ENCODE measurements at places on chromosomes 1 and 21.
A peak's percentile ranks its signal among the peaks of the same experiment; 100 is the strongest.

DNA sequence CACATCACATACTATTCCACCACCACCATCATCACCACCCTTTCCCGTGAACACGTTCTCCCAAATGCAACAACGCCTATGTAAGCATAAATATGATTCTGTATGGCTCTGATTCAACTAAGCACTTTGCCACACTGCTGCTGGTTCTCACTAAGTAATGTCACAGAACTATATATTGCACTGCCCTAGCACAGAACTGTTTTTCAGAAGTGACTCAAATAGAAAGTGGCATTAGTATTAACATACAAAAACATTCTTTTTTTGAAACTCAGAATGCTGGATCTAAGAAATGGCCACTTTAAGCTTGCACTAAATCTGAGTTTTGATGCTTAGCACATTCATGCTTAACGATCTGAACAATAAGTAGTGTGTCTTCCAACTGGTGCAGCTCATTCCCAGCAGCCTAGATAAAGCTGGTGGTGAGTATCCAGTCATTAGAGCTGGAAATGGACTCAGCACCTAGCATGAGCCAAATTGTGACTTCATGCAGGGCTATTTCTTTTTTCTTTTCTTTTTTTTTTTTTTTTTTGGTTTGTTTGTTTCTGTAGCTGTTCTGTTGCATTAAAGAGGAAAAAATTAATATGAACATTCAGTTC lies 46.2 kb upstream of the ZC3H11B start:
- DNase-seq, result no peak

DNA sequence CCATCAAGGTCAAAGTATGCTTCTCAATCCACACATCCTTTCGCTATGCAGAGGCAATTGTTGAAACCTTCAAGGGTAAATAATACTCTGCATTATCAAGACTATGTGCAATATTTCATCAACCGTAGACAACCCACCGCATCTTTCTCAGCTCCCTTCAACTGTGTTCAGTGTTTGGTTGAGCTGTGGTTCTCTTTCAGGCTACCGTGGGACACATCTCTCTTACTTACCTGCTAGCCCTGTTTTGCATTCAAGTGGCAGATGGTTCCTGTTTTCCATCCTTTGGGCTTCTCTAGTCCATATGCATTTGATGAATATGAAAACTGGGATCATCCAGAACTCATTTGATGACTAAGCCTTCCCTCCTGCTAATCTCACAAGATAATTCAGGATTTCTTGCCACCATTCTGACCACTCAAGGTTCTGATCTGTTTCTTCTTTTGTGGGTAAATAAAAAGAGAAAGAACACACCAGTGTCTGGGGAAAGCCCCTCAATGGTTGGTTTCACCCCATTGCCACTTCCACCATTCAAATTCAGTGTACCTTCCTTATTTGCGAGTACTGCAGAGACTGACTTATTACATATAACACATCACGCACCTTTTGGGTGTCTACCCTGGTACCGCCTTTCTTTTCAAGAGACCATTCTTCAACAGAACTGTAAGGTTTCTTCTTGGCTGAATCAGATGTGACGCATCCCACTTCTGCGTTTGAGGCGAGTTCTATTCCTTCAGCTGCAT lies 61.7 kb downstream of the BACE2 start:
- DNase-seq, result no peak

- DNase-seq, result no peak
Observed at GRCh38 chr1:150876119-150876454, 312 bp downstream of the ARNT start.

- DNase-seq, result no peak
Observed at GRCh38 chr1:40849801-40850592, 12.2 kb downstream of the CITED4 start.

DNA sequence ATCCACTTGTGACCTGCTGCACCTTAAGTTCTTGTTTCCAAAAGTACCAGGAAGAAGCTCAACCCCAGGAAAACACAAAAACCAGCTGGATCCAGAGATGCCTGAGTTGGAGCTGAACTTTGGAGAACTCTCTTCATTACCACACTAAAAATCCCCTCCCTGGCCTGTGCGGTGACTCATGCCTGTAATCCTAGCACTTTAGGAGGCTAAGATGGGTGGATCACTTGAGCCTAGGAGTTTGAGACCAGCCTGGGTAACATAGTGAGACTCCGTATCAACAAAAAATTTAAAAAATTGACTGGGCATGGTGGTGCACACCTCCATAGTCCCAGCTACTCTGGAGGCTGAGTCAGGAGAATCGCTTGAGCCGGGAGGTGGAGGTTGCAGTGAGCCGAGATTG lies 6.2 kb downstream of the MAP1LC3C start:
- DNase-seq, result no peak

GRCh38 chr1:172916116-172916515 lies 134.6 kb downstream of the TNFSF18 start:
- no peak for DNase-seq

- DNase-seq, result no peak
Observed at GRCh38 chr1:212212906-212213305, 72.3 kb upstream of the PPP2R5A start.

- DNase-seq, result no peak
Observed at GRCh38 chr1:202187041-202187671, 6.4 kb upstream of the LGR6 start.

DNA sequence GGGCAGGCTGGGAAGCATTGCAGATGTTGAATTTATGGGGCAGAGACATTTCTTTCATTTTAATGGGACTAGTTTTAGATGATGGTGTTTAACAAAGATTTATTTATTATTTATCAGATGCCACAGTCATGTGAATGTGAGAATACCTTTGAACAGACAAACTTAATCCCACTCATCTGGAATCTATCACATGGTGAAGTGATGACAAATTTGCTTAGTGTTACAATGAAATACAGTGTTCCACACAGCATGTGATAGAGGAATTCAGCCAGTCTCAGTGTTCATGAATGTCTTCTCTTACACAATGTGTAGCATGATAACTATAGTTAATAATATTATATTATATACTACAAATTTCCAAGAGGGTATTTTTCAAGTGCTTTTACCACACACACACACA lies 1361.7 kb upstream of the B3GALT2 start:
- peak; percentile 3 for DNase-seq

- no peak for DNase-seq
Observed at GRCh38 chr1:178345807-178346206, 151.0 kb downstream of the CLEC20A start.

GRCh38 chr1:27070390-27071048 lies 57.9 kb upstream of the TENT5B start:
- no peak for DNase-seq

Measured in retinal pigment epithelial cell (primary cell).